Calu3 (cell line): ENCODE measurements at places on chromosomes 5 and 9. TPM values are rescaled to one million over a fixed set of nuclear protein-coding genes. Genes with fewer than 3 reads are reported as not detected.
A peak's percentile ranks its signal among the peaks of the same experiment; 100 is the strongest.

The MYOZ3 gene
- not detected in 2 replicates for total RNA-seq

- no peak for DNase-seq
Measured at GRCh38 chr5:64497386-64497785, 8.4 kb upstream of the RGS7BP start.

GRCh38 chr5:136055612-136056309, 27.0 kb downstream of the TGFBI start:
- DNase-seq, result no peak

DNA sequence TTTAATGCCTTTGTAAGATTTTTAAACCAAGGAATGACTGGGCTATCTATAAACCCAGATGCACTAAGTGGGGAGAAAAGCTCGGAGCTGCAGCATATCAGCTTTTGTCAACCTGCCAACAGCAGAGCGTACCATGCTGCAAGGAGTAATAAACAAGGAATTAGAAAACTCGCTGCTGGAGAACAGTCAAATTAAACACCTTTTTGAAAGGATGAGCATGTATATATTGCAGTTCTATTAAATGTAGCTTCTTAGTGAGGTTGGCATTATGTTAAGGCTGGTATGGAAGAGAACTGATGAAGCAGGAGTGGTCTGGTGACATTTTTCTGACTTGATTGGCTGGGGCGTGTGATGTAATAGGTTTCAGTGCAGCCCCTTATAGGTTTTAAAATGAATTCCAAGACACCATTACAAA, 74.7 kb downstream of the PIK3R1 start:
- DNase-seq, result peak; percentile 24

- DNase-seq, result no peak
Measured at GRCh38 chr9:117826837-117827236, 122.6 kb downstream of the TLR4 start.

GRCh38 chr9:4674783-4675182, 4.6 kb upstream of the CDC37L1 start:
- DNase-seq, result no peak

DNA sequence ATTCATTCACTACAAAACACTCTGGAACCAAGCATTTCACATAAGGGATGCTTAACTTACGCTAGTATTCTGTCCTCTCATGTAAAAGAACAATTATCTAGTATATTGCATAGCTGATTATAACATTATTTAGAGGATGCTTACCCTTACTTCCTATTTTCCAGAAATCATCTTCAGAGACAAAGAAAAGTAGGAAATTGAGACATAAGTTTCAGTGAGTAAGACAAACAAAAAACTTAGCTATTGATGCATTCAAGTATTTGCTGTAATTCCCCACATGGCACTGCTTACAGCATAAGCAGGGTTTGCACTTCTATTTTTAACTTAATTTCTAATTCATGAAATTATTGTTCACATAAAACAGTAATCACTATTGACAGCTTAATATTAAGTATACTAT, 104.8 kb upstream of the SREK1 start:
- no peak for DNase-seq

- no peak for DNase-seq
Measured at GRCh38 chr5:169085212-169085611, 215.7 kb downstream of the SLIT3 start.

DNA sequence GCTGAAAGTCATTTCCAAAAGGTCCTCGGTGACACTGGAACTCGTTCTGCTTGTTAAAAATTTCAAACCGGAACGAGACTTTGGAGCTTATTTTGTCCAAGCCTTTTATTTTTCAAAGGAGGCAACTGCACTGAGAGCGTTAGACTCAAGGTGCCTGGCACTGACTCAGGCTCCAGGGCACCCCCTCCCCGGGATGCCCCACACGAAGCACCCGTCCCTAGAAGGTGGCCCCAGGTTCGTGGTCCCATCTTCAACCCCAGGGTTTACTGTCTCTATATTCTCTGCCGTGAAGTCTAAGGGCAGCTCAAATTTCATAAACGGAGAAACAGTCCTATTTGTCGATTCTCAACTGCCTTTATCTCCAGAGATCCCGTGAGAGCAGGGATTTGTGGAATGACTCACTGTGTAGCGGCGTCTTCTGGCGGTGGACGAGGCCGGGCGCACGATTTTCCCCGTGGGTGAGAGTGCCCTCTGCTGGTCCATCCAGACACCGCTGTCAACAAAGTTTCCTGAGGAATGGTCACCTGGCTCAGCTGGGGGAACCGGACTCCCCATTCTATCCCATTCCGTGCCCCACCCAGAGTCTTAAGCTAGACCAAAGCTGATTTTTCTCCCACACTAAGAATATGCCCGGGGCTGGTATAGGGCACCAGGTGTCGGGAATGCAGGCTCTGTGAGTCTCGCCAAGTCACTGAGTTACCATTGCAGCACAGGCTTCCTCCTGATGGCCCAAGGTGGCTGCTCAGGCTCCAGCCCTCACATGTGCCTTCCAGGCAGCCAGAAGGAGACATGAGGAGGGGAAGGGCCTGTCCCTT, 27.1 kb upstream of the SLC6A19 start:
- DNase-seq, result peak; percentile 87

GRCh38 chr9:91611582-91611981, 187.9 kb upstream of the NFIL3 start:
- no peak for DNase-seq

DNA sequence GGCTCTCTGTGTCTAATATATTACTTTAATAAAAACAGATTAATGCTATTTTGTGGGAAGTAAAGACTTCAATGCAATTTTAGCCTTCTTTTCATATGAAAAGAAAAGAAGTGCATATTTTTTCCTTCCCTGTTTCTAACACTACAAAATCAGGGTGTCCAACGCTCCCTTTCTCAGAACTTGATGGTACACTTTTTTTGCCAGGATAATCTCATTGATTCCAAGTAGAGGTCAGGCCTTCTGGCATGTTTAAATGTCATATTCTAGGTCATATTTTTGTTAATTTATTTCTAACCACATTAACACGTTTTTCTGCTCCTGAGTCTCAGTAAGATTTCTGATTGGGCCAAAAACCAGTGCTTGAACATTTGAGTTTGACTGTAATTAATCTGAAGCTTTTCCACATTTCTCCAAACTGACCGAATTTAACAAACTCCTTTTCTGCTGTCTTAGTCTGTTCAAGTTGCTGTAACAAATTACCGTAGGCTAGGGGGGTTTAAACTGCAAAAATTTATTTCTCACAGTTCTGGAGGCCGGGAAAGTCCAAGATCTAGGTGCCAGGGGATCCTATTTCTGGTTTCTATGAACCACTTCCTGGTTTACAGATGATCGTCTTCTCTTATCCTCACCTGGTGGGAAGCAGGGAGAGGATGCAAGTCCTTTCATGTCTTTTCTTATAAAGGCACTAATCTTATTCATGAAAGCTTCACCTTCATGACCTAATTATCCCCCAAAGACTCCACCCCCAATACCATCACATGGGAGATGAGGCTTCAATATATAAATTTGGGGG, 63.2 kb upstream of the ELL2 start:
- no peak for DNase-seq
